ENCODE measurements at places on chromosomes 2 and 18.

- no peak for DNase-seq
Observed at GRCh38 chr2:42878581-42878980, 86.2 kb upstream of the HAAO start.

- no peak for DNase-seq
Observed at GRCh38 chr2:233358947-233359346, 4.7 kb downstream of the DGKD start.

GRCh38 chr2:64852771-64853241 lies 136.4 kb upstream of the SLC1A4 start:
- no peak for DNase-seq

DNA sequence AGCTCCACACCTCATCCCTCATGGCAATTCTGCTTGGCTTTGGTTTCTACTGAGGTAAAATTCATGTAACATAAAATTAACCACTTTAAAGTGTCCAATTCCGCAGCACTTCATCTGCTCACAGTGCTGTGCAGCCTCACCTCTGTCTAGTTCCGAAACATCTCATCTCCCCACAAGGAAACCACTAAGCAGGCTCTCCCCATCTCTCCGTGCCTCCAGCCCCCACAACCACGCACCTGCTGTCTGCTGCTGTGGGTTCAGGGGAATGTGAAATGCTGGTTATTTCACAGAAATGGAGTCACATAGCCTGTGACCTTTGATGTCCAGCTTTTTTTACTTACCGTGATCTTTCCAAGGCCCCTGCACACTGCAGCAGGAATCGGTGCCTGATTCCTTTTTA lies 7.7 kb upstream of the GPC1 start:
- no peak for DNase-seq

GRCh38 chr2:128551435-128551834 lies 232.8 kb upstream of the HS6ST1 start:
- no peak for DNase-seq

- DNase-seq: no peak
Observed at GRCh38 chr18:3391704-3392466, 58.1 kb upstream of the TGIF1 start.

DNA sequence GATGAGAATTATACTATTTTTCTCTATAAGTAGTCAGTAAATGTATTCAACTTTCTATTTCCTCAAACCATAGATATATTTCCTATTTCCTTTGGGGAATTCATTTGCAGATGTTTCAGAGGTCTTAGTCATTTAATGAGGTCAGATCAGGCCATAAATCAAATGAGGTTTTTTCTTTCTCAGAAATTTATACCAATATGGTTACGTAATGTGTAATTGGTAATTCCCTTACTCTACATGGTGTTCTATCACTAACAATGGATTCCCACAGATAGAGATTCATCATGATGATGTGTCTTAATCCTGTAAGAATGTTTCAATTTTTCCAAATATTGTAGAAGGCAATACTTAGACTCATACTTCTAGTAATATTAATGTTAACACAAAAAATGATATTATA lies 108.0 kb downstream of the DPP4 start:
- DNase-seq: no peak

Measured in stimulated activated CD8-positive, alpha-beta memory T cell treated with anti-CD3 and anti-CD28 coated beads, Interleukin-7, amount 100 ng/mL, for 1 hour (primary cell).